ENCODE measurements at places on chromosomes 7 and 10.

DNA sequence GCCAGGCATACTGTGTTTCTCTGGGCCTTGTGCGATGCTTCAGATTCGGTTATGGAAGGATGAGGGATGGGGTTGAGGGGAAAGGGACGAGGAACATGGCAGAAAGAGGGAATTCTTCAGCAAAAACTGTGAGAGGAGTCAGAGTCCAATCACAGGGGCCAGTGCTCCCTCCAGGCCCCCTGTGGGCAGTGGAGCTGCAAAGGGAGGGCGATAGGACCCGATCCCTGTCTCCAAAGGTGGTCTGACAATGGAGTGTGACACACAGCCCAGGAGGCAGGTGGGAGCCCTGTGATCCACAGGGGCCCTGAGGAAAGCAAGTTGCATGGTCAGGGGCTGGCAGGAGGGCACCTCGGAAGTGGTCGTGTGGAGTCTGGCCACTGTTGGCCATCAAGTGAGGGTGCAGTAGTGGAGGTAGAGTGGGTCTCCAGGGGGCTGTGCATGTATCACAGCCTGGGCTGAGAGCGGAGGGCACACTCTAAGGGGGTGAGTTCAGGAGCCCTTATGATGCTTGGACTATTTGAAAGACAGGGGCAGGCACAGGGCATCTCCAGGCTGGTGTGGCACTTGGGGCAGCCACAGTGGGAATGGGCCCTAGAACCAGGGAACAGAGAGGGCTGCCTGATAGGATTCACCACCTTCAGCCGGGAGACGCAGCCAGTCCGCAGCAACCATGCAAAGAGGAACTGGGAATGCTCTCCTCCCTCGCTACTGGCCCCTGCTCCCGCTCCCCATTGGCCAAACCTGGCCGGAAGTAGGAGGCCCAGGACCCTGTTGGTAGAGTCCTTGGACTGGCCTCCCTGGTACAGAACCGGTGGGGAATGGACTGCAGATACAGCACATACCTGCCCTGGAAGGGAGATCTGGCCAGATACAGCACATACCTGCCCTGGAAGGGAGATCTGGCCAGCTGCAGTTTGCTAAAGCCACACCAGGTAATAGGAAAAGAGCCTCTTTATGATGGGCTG is 115.9 kb downstream of the ADCY1 start:
- DNase-seq, result no peak

GRCh38 chr7:2355705-2356008 is 1.0 kb downstream of the EIF3B start:
- no peak for DNase-seq

GRCh38 chr10:119283387-119283786 is 76.0 kb downstream of the GRK5 start:
- DNase-seq, result no peak

DNA sequence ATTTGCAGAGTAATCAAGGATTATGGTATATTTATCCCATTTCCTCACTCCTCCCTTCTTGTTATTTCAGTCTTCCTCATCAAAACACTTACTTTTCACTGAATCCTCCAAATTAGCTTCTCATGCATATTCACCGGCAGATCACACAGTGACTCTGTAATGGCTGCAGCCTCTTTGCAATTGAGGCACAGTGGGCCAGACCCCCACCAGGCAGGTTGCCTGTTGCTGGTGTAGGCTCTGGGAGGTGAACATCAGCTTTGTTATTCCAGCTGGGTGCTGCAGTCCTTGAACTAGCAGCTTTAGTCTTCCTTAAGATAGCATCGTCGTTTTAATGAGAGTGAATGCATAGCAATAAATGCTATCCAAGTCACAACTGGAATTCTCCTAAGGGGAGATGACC is 449.3 kb downstream of the CNTNAP2 start:
- no peak for DNase-seq

GRCh38 chr7:150799741-150800580 is at the start of gene TMEM176B:
Gene TMEM176B, minus strand, starts transcription at chr7:150800364. Its CDS starts 3,795 bp downstream, at chr7:150796569.
- peak; percentile 5 for DNase-seq

- DNase-seq, result peak; percentile 17
Measured at GRCh38 chr10:70715853-70716795, 43.8 kb downstream of the ADAMTS14 start.

- no peak for DNase-seq
Measured at GRCh38 chr7:101863598-101863997, 46.2 kb downstream of the CUX1 start.

GRCh38 chr7:89887489-89887888 is 266.8 kb upstream of the STEAP1 start:
- DNase-seq, result no peak

- DNase-seq, result no peak
Measured at GRCh38 chr10:16986406-16987205, 143.0 kb downstream of the CUBN start.

DNA sequence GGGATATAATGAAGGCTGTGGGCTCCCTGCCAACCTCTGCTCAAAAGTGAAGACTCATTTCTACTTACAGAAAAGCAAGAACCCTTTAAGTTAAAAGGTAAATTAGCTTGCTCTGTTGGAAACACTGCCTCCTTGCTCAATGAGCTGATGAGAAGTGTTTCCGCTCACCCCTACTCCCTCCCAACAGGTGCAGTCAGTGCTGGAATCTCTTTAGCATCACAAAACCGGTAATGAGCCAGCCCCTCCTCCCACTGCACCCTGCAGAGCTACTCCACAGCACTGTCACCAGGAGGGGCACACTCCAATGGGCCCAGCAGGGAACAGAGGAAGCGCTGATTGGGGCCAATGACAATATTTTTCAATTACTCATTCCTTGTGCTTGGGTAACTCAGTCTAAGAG is 262.5 kb downstream of the TCERG1L start:
- peak; percentile 87 for DNase-seq

DNA sequence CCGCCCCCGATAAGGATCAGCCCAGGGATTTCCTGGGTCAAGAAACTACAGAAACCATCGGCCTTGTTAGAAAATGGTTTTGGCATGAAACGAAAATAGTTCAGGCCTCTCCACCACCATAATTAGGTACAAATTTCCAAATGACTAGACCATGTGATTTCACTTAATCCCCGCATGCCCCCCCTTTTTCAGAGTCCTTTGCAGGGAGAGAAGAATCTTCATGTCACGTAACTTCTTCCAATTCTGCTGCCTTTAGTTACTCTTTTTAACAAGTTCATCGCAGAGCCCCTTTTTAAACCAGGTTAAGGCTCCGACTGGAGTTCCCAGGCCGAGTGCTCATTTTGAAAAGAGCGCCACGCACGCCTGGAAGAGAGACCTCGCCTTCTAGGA is 3.4 kb downstream of the PDGFA start:
- DNase-seq, result no peak

DNA sequence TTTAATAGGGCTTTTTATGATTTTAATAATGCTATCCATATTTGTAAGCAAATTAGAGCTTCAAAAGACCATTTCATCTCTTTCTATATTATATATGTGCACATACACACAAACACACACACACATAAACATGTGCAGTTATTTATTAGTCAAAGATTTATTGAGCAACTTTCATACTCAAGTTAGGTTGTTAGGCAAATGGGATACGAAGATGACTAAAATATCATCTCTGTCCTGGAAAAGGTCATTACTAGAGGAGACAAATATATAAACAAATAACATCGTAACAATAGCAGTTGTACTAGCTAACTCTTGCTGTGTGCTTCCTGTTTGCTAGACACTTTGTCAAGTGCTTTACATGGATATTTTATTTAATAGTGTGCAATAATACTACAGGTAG is 307.9 kb downstream of the SNX13 start:
- DNase-seq, result no peak

DNA sequence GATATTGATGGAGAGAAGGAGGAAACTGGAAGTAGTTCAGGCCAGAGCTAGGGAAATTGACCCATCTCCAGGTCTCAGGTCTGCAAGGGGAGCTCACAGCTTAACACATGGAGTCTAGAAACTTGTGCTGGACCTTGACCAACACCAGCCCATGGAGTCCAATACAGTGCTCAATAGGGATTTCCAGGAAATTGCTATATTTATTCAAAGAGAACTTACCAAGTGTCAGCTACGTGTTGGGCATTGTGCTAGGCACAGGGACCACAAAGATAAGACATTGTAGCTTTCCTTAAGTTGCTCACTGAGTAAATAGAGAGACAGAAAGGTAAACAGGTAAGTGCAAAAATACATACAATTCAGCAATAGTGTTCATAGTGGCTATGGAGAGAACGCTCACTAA is 72.7 kb upstream of the ATRNL1 start:
- no peak for DNase-seq

DNA sequence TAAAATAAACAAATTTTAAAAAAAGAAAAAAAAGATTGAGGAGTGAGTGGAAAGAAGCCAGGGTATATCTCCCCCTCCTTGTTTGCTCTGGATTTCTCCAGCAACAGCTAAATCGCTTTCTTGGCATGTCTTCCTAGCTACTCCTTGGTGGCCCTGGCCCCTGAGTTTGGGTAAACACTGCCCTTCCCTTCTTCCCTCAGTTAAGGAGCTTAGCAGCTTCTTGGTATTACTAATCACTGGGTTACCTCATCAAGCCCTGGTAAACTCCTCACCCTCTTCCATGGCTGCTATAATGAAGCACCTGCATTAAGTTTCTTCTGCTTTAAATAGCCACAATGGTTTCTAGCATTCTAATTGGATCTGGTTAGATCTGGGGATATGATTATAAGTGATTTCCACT is 269.8 kb downstream of the FZD1 start:
- no peak for DNase-seq

DNA sequence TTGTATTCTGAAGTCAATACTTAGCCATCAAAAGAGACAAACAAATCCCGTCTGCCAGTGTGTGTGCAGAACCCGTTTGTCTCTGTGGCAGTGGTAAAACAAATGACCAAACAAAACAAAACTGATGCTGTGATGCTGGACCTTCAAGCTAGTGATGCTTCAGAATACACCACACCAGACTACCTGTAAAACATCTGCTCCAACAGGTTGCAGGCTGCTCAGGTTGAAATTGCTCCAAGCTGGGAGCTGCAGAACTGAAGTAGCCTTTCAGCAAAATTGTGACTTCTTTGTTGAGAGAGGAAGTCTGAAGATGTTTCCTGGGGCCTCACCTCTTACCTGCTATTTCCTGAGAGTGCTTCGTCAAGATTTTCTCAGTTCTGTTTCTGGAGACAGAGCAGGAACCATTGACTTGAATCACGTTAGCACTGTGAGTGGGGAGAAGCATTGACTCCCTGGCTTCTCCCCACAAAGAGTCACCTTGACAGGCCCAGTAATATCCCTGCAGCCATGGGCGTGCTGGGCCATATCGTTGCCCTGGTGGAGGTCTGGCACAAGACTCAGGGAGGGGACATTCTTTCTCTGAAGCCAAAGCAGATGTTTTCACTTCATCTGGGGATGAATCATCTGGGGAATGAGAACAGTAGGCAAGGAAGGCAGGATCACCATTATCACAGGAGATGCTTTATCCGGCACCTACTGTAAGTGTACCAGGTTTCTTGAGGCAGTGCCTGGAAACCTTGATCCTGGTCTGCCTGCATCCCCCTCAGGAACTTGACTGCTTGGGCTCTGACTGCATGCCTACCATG is 80.2 kb downstream of the RBM20 start:
- no peak for DNase-seq

DNA sequence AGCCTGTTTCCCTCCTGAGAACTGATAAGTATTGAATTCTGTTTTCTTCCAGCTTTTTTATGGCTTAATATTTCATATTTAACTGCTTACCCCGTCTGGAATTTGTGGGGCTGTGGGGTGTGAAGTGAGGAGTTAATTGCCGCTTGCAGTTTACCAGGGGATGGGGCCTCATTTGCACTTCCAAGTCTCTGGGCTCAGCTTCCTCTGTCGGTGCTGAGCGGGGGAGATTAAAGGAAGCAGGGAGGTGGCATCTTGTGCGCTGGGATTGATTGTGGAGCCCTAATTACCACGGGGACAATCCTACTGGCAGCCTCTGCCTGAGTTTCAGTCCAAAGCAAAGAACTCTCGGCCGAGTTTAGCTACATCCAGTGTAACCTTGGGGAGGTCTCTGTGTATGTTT is 33.4 kb downstream of the ELFN1 start:
- DNase-seq, result no peak

DNA sequence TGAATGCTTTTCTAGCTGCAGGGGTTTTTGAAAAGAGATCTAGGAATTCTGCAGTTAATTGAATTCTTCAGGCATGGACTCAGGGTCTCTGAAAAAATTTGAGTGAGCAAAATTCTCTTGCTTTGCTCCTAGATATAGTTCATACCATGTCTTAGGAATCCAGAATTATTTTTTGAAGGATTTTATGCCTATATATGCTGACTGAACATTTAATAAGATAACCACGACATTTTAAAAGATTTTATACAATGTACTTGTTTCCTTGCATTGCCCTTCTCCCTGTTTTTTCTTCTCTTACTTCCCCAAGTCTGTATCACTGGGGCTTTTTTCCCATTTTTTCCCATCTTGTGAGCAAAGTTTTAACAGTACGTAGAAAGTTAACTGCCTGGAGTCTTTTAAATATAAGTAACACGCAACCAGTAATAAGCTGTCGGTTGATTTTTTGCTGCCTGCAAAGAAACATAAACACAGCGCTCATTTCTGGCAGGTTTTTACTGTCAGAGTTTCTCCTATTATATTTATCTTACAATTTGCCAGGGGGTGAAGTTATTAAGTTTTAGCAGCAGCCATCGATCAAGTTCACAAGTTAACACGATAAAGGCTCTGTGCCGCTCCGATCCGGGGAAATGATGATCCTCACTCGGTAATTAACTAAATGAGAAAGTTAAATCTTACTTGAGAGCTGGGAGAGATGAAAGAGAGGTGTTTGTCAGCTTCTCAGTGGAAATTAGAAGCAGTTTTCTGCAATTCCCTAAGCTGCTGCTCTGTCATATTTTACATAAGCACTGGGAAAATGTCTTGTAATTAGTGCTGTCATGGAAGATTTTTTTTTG is 81.0 kb downstream of the POLL start:
- DNase-seq, result no peak

DNA sequence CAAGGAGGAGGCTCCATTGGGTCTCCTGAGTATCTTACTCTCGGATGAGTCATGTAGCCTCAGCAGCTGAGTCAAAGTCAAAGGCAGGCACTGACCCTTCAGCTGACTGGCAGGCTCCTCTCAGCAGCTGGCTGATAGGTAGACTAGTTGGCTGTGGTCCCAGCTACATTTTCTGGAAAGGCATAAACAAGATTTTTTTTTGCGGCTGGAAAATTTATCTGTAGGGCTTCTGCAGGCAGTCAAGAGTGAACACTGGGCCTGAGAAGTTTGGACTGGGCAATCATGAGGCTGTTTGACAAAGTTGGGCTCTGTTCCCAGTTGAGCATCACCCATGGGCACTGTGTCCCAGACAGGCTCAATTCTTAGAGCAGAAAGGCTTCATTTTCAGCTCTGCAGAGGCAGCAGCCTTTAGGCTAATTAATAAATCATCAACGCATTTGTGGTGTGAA is 796.2 kb downstream of the CCSER2 start:
- DNase-seq, result peak; percentile 79

GRCh38 chr10:3780021-3780770 is 4.8 kb downstream of the KLF6 start:
- DNase-seq, result no peak

- no peak for DNase-seq
Measured at GRCh38 chr7:22138886-22139285, 193.2 kb upstream of the CDCA7L start.

DNA sequence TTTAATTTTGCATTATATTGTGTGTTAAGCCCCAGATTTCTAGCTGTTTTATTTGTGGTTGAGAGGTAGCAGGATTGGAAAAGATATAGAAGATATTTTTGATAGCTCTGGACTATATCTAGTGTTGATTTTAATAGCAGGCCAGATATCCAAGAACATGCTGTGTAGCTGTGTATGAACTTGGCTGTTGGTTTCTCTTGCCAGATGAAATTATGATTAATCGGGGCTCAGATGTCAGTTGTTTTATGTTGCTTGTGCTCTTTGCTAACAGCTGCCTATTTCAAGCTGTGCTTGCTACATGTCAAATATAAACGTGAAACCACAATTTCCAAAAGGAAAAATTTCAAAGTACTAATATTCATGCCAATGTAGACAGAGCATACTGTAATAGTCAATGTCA is 141.1 kb downstream of the GRM3 start:
- DNase-seq, result no peak

All from NCI-H1105 treated with DMSO at 0.1 percent for 48 hours (cell line).